ENCODE measurements at places on chromosomes 2 and 18.

DNA sequence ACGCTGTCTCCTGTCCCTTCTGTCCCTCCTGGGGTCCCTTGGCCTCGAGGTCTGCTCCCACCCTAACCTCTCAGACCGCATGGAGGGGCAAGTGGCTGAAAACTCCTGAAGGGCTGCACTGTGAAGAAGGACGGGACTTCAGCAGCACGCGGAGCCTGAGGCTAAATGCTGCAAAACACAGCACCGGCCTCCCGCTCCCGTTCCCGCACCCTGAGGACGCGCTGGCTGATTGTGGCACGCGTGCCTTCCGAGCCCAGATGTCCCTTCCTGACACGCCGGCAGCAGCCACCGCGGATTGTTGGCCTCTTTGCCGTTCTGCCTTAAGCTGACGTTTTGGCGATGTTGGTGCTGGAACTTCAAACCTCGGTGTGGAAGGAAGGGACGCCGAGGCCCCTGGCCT lies 125.9 kb upstream of the CTDP1 start:
- DNase-seq, result no peak

- DNase-seq, result no peak
Measured at GRCh38 chr18:67813380-67814028, 297.0 kb upstream of the DSEL start.

GRCh38 chr18:78713726-78714125 lies 265.9 kb upstream of the SALL3 start:
- DNase-seq, result no peak

DNA sequence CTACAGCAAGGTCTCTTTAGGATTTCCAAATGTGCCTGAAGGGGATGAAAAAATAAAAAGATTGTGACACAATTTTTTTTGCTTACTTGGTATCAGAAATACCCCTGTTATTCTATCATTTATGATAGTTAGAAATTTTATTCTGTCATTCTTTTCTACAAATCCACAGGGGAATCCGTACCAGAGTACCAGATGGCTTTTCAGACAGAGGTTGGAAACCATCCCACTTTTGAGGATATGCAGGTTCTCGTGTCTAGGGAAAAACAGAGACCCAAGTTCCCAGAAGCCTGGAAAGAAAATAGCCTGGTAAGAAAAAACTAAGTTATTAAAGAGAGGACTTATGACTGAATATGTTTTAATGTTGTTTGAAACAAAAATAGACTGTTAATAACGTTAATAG lies 92.6 kb upstream of the FAM117B start:
- no peak for DNase-seq

DNA sequence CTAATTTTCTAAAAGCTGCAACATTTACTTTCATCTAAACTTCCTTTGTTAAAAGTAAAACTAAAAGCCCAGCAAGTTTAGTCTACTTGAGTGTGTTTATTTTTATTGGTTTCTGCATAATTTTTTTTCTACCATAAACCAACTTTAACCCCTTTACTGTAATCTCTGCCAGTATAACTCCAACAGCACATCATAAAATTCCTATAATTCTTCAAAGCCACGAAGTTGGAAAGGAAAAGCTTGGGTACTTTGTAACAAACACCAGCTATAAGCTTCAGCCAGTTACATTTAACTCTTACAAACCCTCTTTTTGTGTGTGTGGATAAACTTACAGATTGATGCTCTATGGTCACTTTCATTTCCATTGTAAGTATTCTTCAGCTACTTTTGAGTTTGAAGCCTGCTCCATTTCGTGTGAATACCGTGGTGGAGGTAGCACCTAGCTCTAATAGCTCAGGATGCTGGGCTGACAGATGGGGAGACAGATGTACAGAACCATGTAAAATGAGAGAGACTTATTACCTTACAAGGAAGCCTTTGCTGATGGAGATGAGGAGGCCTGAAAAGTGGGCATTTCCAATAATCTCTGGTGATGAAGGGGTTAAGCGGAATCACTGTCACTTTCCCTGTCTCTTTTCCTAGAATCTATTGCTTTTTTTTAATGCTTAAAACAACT lies 42.5 kb downstream of the ZEB2 start:
- DNase-seq, result no peak

DNA sequence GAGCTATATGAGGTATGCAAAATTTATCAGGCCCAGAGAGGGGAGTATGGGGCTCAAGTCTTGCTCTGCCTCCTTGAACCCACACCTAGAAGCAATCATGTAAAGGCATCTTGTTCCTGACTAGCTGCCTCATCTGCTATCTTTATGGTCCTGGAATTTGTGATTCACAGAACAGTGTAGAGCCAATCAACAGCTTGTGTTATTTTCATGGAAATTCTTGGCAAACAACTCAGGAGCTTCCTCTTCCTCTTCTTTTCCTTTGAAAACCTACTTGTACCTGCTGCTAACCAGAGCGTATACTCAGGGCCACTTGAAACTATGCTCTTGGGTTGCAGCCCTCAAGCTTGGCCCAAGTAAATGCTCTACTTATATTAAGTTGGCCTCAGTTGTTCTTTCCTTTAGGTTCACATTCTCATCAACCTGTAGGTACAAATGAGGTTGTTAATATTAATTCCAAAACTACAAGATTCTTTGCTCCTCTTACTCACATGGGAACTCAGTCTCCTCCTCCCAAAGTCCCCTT lies 3.5 kb upstream of the NOSTRIN start:
- no peak for DNase-seq

- no peak for DNase-seq
Measured at GRCh38 chr2:7468955-7469354, 551.7 kb downstream of the RNF144A start.

DNA sequence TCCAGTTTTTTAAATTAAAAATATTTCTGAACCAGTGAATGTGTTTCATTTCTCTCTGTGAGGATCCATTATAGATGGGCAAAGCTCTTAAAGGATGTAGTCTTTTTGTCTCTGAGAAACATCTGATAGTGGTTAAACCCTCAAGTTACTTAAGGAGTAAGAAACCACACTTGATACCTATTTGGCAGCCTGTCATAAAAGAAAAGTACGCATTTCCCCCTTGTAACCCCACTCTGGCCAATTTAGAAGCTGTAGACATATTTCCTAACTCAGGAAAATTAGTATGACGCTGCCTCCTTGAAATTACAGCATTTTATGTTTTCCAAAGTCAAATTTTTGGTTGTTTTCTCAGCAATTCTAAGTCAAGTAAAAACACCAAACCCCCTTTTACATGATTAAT lies 2.0 kb downstream of the STAT4 start:
- DNase-seq, result no peak

- no peak for DNase-seq
Measured at GRCh38 chr18:61589724-61590065, 256.5 kb downstream of the CDH20 start.

DNA sequence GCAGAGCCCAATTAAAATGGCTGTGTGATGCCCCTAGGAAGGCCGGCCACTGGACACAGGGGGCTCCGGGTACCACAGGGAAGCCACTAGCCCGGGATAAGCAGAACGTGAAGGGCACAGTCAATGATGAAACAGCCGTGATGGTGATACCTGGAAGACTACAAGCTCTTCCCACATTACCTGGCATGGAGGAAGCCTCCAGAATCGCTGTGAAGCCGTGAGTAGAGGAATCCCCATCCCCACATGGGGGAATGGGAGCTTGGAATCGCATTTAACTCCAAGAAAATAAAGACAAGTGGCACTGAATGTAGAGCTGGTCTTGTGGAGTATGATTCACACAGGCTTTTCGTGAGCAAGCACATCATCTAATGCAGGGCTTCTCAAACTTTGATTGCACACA lies 16.1 kb downstream of the GALNT14 start:
- no peak for DNase-seq

DNA sequence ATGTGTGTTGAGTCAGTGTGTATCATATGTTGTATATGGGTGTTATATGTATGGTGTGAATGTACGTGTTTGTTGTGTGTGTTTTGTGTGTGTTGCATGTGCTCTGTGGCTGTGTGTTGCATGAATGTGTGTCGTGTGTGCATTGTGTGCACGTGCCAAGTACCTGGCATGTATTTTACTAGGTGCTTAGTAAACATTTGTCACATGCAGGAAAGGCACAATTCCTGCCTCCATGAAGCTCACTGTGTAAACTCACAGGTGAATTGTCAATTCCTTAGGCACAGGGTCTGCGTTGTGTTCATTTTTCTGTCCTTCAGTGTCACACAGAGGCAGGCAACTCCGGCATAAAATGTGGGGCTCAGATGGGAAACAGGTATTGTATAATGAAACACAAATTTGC lies 22.3 kb upstream of the IL1R1 start:
- DNase-seq, result no peak

DNA sequence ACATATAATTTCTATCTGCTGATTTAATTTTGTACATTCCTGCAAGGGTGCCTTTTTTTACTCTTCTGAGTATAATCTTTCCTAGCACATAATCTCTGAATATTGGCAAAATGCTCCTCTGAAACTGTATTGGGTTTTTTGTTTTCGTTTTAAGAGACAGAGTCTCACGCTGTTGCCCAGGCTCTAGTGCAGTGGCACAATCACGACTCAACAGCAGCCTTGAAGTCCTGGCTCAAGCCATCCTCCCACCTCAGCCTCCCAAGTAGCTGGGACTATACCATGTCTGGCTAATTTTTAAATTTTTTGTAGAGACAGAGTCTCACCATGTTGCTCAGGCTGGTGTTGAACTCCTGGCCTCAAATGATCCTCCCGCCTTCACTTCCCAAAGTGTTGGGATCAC lies 104.9 kb downstream of the SPTBN1 start:
- DNase-seq, result no peak

DNA sequence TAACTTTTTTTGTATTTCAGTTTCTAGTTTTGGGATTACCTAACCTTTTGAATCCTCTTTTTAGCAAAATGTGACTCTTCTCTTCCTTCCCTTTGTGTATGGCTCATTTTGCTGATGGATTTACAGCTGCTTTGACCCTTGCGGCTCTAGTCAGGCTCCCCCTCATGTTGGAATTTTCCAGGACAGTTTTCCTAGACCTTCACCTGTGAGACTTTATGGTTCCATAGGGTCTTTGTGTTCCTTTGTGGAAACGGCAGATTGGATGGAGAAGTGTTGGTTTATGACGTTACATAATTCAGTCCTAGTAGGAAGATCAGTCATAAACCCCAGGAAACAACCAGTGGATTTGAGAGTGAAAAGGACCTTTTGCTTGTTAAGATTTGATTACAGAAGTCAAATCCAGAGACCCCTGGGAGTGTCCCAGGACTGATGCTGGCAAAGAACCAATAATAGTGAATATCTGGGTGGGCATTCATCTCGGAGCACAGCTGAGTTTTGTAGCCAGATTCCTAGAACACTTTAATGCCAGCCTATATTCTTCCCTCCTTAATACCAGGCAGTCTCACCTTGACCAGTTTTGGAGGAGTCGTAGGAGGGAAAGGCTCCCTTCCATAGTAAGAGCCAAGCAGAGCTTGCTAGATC lies 42.7 kb downstream of the SOCS6 start:
- DNase-seq, result no peak

DNA sequence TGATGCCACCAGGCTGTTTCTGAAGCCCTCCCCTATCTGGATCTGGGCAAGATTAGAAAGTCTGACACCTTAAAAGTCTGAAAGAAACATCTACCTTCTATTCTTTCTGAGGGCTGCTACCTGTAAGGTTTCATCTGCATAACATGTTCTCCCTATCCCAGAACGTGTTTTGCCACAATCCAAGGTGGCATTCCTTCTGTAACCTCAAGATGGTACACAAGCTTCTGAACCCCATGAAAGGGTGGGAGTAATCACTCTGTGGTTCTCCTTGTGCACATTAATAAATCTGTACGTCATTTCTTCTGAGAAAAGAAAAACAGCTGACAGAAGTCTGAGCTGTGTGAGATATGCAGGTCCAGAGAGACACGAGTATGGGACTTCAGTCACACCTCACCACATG lies 41.8 kb upstream of the MSH6 start:
- DNase-seq, result no peak

DNA sequence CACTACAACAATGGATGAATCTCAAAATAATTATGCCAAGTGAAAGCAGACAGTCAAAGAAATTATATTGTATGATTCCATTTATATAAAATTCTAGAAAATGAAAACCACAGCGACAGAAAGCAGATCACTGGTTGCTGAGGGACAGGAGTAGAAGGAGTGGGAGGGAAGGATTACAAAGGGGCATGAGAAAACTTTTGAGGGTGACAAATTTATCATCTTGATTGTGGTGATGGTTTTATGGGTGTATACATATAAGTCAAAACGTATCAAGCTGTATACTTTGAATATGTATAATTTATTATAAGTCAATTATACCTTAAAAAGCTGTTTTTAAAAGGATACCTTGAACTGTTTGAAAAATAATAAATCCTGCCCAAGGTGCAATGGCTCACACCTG lies 27.7 kb downstream of the ATF2 start:
- DNase-seq, result no peak

Data from retina (tissue), 1 donor.